ENCODE measurements at places on chromosomes 1 and 21.

DNA sequence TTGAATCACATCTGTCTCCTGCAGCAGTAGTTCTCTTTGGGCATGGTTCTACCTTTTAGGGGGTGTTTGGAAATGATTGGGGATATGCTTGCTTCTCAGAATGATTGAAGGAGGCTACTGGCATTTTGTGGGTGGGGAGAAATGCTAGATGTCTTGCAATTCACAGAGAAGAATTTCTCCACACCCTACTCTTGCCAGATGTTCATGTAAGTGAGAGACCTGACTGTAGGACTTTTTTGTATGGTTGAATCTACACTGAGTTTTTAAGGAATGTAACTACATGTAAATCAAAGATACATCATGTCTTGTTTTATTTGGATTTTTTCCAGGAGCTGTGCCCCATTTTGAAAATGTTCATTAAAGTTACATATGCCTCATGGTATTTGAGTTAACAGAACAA is 311.9 kb downstream of the PRDM2 start:
- no peak for DNase-seq

DNA sequence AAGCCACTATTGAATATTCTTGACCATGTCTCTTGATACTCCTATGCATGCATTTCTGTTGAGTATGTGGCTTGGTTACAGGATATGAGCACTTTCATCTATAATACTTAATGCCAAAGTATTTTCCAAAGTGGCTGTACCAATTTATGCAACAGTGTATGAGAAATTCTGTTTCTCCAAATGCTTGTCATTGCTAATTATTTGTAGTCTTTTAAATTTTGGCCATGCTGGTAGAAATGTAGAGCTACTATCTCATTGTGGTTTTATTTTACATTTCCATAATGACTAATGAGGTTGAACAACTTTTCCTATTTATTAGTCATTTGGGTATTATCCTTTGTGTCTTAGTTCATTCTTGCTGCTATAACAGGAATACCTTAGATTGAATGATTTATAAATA is 71.4 kb upstream of the TSPAN2 start:
- DNase-seq = peak; percentile 65

- no peak for DNase-seq
These were observed 36.4 kb downstream of the DDAH1 start for GRCh38 chr1:85428471-85429089.

DNA sequence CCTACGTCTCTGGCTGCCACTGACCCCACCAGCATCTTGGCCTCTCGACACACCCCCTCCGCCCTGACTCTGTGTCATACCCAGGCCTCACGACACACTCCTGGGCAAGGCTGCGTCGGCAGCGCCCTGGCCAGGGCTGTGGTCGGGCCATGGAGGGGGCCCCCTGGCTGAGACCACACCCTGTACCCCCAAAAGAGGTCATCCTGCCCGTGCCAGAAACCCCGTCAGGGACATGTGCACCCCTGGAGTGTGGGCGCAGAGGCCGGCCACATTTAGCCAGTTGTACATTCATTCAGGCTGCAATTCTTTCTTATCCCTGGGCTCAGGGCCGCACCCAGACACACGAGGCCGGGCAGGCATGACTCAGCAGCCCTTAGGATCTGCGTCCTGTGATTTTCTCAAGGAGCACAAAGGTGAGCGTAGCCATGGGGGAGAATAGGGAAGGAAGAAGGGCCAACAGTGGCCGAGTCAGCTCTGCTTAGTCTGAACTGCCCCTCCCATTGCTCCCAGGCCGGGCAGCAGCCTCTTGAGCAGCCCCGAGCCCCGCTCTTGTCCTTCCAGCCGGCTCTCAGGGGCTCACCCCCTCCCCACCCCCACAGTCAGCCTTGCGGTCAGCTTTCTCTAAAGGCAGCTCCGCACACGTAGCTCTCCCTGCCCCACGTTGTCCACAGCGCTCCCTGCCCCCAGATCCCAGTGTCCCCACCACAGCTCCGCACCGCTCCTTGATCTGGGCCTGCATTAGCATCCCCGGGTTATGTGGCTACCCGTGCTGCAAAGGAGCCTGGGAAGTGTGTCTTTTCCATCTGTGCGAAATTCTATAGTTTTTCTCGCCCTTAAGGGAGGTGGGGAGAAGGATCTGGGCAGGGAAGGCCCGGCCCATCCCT is 7.9 kb downstream of the CSTB start:
- peak; percentile 72 for DNase-seq

GRCh38 chr1:42852608-42852980 is 6.2 kb downstream of the ZNF691 start:
- peak; percentile 7 for DNase-seq

GRCh38 chr1:154837672-154838171 is 32.4 kb downstream of the KCNN3 start:
- no peak for DNase-seq

DNA sequence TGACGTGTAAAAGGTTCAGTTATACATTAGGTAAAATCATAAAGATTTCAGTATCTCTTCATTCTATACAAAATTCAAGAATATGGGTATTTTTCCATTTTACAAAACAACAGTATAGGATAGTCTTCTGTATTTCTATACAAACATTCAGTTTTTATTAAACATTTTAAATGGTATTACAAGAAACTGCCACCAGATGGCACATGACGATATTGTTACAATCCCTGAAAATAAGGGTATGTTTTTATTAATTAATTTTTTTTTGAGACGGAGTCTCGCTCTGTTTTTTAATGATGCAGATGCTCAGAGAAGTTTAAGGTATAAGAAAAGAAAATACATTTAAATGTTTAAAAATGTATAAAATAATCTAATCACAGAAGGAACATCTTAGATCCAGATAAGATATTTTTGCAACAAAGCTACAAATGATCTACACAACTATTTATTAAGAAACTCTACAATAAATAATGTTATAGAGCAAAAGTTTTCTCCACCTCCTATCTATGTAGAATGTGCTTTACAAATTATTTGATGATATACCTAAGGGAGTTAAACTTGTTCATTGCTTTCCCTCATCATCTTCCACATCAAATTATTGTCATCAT is 23.5 kb upstream of the RSBN1 start:
- peak; percentile 63 for DNase-seq

DNA sequence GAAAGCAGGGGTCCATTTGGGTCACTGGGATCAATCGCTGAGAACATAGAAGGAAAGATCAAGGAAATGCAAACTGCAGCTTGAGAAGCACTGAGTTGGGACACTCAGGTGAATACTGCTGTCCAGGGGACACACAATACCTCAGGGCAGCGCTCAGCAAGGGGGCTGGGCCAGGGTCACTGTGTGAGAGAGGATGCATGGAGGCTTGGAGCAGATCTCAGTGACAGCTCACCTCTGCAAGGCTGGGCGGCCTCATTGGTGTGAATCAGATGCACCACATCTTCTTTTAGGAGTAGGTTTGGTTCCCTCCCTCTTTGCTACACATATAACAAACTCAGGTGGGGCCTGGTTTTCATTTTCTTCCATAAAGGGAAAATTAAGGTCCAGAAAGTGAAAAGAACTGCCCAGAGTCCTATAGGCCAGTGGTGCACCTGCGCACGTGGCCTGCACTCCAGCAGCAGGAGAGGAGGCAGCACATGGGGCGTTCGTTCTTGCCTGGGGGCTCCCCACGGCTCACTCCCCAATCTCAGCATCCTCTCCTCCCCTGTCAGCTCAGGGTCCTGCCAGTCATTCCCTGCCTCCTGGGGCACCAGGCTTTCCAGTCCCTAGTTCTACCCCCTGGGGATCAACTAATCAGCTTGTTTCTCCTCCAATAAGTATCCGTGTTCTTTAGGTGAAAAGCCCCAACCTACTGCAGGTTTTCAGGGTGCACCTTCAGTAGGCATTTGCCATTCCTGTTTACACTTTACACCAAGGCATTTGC is 1.5 kb downstream of the A3GALT2 start:
- no peak for DNase-seq

GRCh38 chr1:243821177-243821680 is 28.8 kb downstream of the AKT3 start:
- no peak for DNase-seq
